Mesothelial cell of epicardium (in vitro differentiated cells): ENCODE measurements at places on chromosomes 5 and 9.

DNA sequence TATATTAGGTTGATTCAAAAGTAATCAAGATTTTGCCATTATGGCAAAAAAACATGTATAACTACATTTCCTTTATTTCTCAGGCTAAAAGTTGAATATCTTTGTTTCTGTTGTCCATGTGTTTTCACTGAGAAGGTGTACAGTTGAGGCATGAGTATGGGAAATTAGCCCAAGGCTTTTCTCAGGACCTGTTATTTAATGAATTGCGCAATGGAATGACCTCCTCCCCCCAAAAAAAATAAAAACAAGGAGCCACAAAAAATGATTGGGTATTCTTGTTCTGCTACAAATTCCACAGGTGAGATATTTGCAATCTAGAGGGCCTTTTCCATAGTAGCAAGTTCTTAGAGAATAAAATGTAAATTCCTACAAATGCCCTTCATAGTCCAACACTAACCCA, 186.8 kb downstream of the TRPM3 start:
- no peak for DNase-seq

GRCh38 chr5:118144540-118144939, 843.8 kb downstream of the DTWD2 start:
- no peak for DNase-seq

DNA sequence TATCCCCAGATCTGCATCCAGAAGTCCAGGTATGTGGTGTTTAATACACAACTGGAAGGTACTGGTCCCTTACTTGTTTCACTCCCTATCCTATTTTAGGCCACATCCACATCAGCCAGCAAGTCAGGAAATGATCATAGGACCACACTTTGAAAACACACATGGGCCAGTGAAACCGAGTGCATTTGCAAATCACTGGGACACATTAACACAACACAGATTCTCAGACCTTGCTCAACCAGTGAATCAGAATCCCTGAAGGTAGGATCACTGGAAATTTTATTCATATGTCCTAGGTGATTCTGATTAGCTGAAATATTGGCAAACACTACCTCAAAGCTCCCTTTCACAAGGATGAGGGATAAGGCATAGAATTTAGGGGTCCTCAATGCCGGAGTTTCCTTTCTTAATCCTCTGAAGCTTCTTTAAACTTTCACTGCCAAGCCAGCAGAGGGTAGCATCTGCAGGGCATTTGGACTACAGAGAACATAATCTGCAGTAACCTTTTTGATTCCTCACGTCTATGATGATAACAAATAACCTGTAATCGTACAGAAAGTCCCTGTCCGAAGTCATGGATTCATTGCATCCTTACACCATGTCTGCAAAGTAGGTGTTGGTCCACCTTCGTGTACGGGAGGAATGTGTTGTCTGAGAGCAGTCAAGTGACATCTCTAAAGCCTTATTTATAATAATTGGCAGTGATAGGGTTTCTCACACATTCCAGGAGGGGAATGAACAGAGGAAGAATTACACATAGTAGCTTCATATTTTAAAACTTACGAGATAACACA, 11.0 kb upstream of the ABLIM3 start:
- DNase-seq, result no peak

GRCh38 chr5:54902791-54903473, 82.5 kb downstream of the ESM1 start:
- no peak for DNase-seq

DNA sequence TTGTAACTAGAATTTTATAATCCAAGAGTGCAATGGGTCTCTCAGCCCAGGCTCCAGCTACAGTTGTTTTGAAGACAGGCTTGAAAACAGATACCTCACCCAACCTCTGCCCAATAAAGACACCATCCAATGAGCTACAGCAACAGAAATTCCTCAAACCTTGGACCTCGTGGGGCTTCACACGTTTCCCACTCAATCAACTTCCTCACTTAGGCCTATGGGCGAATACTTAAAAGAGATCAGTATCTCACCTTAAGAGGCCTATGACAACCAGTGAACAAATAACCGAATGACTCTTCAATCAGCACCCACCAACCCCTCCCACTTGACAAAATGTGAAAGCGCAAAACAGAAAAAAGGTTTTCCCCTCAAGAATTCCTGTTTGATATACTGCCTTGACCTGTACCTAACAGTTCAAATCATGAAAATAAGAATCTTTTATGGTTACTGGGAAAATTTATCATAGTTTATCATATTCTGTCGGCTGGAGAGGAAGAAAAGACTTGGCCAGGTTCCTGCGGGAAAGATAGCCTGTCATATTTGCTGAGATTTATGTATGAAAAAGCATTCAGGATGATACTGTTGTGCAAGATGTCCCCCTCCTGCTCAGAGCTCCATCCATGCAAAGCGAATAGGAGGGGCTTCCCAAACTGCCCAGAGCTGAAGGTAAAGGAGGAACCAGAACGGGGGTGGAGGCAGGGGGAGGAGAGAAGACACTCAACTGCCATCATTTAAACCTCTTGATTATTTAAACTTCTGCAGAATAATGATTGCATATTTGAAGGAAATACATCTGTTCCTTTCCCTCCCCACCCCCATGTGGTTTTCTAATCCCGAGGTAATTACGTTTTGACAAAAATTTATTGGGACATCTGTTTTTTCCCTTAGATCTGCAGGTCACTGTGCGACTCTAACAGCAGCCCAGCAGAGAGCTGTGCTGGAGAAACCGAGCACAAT, 256.3 kb downstream of the NFIB start:
- DNase-seq, result peak; percentile 37

GRCh38 chr5:100790170-100790665, 112.9 kb downstream of the ST8SIA4 start:
- DNase-seq, result no peak

DNA sequence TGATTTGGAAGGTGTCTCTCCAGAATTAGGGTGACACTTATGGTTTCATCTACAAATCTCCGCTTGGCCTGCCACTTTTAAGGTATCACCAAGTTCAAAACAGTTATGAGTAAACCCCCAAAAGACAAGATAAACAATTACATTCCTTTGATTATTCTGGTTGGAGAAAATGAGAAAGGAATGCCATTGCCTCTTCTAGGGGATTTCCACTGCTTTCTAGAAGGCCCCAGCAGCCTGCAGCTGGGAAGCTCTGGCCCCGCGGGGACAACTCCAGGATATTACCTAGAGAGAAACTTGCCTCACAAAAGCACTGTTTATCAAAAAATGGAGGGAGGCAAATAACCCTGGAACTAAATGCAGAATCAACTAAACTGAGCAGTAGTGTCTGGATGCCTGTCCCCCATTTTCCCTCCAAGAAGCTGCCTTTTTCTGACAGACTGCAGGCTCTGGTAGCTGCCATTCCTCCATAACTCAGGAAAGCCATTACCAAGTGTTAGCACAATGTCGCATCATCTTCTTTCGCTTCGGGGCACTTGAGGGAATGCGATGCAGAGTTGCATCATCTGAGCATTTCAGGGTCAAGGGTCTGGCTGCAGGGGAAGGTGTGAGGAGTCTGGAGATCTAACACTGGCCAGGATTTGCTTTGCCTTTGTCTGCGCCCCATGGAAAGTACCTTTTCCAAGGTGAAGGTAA, 71.5 kb upstream of the PLPP6 start:
- DNase-seq, result no peak

DNA sequence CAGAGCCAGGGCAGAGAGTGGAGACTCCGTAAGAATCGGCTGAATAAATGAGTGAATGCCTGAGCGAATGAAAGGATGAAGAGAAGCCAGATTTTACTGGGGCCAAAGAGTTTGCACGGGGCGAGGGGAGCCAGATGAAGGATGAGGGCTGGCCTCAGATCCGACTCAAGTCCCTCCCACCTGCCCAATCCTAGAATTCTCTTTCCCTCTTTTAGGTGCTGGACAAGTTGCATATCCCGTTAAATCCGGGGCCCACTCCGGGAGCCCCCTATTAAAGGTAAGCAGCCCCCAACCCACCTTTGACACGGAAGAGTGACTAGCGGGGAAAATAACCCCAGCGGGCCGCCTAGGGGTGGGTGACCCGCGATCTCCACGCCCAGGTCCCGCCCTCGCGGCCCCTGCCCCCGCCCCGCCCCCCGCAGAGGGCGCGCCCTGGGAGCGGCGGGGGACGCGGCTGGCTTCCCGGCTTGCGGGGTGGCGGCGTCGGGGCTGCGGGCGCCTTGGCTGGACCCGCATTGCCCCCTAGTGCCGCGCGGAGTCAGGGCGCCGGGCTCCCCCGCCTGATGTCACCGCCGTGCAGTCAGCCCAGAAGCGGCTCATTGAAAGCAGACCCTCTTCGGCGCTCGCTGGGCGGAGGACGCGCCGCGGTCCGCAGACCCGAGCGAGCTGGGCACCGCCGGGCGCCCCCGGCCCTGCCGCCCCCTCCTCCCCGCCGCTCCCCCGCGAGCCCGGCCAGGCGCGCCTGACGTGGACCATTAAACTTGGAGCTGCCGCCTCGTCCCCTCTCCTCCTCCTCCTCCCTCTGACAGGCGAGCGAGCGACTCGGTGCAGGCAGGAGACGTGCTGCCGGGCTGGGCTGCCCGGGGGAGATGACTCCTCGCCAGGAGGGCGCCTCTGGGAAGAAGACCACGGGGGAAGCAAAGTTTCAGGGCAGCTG, at the start of gene ADRA1B:
ADRA1B (plus strand) TSS at position 579 of the 937 bp plus-strand sequence. CDS start 424 bp downstream, outside the sequence.
- DNase-seq, result peak; percentile 59

DNA sequence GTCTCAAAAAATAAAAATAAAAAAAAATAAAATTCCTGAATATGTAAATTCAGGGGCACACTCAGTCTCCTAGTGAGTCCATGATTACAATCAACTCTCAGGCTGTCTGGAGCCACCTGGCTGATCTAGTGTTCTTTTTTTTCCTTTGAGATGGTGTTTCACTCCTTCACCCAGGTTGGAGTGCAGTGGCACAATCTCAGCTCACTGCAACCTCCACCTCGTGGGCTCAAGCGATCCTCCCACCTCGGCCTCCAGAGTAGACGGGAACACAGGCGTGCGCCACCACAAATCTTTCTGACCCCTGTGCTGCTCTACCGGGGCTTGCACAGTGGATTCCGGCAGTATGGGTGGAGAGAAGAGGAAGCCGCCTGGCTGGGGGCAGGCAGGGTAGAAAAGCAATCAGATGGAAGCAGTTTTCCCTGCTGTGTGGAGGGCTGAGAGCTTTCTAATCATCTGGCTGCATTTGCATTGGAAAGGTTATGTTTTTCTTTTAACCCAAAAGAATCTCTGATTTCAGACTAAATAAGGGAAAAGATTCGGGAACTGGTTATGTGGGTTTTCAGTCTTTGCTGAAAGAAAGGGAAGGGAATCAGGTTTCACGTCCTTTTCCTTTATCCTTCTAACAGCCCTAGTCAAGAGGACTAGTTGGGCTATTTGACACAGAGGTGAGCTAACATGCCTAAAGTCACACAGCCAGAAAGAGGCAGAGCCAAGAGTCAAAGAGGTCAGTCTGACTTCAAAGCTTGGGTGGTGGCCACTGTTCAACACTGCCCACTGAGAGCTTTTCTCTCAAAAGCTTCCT, 26.3 kb upstream of the CORO2A start:
- no peak for DNase-seq
